EH (cell line): ENCODE measurements at places on chromosomes 1 and 21.
A peak's percentile ranks its signal among the peaks of the same experiment; 100 is the strongest.

GRCh38 chr1:206634365-206635079 is 814 bp upstream of the DYRK3 start:
- peak; percentile 91 for DNase-seq

DNA sequence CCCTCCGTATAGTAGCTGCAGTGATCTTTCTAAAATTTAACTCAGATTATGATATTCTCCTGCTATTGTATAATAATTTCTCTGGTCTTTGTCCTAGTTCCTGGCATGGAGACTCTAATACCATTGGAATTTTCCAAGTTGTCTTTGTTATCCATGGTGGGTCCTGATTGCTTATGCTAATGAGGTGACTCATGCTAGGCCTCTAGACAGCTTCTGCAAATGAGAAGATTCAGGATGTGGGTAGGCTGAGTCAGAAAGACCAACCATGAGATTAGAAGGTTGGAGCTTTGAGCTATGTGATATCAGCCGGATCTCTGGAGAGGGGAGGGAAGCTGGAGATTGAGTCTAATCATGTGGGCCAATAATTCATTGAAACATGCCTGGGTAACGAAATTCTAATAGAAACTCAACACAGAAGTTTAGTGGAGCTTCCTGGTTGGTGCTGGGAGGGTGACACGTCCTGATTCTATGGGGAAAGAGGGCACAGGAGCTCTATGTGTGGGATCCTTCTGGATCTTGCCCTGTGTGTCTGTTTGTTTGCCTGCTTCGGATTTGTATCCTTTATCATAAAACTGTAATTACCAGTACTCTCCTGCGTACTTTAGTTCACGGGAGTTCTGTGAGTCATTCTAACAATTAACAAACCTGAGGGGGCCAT is 73.2 kb upstream of the CNIH3 start:
- DNase-seq = peak; percentile 99

- DNase-seq = no peak
These were observed 127.2 kb upstream of the FGGY start for GRCh38 chr1:59169703-59170102.

DNA sequence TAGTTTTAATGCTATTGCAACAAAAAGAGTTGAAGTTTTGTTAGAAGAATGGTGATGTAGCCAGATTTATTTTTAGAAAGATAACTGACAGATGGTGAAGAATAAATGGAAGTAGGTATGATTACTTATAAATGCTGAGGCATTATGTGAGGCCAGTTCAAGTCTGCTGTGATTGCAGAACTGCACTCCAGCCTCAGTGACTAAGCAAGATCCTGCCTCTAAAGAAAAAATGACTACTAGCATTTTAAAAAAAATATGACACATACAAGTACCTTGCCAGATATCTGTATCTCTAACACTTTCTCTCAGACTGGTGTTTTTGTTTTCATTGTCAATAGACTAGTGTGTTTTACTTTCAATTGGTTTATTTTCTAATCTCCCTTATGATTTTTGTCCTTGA is 1242.4 kb upstream of the ADGRL4 start:
- no peak for DNase-seq
